KBM-7 (cell line): ENCODE measurements at places on chromosomes 11 and 22.

GRCh38 chr22:29654420-29654819, 51.0 kb downstream of the NF2 start:
- DNase-seq, result no peak

DNA sequence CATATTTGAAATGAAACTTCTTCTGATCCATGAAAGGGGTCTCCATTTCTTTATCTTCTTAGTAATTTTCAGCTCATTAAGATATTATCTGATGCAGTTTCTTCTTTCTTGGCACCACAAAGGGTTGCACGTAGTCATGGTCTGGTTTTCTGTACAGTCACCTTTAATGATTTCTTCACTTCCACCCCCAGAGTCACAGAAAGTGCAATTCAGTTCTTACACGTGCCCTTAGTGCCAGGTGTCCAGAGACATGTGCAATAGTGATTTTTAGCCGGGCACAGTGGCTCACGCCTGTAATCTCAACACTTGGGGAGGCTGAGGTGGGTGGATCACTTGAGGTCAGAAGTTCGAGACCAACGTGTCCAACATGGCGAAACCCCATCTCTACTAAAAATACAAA, 202.8 kb upstream of the MTNR1B start:
- no peak for DNase-seq

GRCh38 chr22:50197856-50198623, 2.8 kb upstream of the SELENOO start:
- DNase-seq, result no peak

DNA sequence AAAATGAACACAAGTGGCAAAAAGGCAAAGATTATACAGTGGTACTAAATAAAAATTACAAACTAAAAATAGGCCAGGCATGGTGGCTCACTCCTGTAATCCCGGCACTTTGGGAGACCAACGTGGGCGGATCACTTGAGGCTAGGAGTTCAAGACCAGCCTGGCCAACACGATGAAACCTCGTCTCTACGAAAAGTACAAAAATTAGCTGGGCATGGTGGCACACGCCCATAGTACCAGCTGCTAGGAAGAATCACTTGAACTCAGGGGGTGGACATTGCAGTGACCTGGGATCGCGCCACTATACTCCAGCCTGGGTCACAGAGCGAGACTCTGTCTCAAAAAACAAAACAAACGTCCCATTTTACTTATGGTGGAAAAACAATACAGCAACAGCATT, 24.5 kb downstream of the ZNF280B start:
- no peak for DNase-seq

DNA sequence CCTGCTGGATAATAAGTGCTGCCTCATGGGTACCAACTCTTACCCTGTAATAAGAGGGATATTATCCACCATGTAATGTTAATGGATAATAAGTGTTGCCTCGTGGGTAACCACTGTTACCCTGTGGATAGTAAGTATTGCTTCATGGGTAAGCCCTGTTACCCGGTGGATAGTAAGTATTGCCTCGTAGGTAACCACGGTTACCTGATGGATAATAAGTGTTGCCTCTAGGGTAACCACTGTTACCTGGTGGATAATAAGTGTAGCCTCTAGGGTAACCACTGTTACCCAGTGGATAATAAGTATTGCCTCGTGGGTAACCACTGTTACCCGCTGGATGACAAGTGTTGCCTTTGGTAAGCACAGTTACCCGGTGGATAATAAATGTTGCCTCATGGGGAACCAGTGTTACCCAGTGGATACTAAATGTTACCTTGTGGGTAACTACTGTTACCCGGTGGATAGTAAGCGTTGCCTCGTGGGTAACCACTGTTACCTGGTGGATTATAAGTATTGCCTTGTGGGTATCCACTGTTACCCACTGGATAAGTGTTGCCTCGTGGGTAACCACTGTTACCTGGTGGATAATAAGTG, 18.6 kb upstream of the NXPE4 start:
- no peak for DNase-seq

DNA sequence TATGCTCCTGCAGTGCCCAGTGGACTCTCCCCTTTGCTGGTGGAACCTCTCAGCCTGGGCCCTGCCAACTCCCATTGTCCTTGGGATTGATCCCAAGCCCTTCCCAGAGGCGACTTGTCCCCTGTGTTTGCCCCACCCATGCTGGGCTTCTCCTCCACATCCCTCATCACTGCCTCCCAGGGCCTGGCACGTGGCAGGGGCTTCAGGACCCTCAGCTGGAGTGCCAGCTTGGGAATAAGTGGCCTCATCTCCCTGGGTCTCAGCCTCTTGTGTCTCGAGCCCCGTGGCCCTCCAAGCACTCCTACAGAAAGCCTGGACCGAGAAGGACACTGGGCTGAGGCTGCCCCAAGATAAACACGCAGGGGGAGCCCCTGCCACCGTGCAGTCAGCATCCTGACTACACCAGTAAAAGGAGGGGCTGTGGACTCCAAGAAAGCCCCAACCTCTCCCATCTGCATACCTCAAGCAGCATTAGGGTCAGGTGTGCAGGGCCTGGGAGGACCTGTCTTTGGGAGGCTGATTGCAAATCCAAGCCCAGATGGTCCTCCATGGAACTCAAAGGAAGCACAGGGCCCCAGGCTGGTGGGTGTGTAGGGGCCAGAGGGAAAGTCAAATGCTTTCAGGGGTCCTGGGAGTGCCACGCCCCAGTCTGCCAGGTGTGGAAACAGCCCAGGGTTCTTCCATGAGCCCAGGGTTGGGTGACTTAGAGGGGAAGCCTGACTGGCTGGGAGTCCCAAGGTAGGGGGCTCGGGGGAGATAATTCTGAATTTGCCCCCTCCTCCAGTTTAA, 9.5 kb upstream of the GNAZ start:
- no peak for DNase-seq
